NCI-H1092 treated with DMSO at 0.1 percent for 48 hours (cell line): ENCODE measurements at places on chromosomes 2 and 18.

- no peak for DNase-seq
Observed at GRCh38 chr2:47456851-47457250, 53.9 kb downstream of the MSH2 start.

DNA sequence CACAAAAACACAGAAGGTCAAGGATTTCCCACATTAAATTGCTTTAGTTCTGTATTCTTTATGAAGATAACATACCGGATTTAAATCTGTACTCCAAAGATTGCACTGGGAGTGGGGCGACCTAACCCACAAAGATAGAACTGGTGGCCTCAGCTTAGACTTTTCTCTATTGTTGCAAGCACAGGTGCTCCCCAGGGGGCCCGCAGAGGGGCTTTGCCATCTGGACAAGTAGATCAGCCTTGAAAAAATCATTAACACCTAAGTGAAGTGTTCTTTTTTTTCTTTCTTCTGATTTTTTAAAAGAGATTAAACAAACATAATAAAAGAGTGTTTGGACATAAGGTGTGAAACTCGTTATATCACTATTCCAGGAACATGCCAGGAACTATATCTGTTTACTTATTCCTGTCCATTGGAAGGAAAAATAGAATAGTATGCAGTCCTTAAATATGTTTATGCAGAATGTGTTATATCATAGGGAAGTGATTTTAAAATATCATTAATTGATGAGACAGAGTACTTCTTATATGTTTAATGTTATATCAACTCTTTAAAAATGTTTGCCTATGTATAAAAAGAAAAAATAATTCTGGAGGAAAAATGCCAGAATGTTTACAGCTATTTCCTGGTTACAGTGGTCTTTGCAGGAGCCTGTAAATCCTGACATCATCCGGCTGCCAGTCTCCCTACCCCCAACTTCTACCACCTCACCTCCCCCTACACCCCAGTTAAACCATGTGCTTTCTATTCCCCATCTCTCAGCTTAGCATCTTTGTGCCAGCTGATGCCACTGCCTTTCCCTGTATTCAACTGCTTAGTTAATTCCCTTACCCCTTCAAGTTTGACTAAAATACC, 679.2 kb downstream of the CNTNAP5 start:
- DNase-seq: no peak

DNA sequence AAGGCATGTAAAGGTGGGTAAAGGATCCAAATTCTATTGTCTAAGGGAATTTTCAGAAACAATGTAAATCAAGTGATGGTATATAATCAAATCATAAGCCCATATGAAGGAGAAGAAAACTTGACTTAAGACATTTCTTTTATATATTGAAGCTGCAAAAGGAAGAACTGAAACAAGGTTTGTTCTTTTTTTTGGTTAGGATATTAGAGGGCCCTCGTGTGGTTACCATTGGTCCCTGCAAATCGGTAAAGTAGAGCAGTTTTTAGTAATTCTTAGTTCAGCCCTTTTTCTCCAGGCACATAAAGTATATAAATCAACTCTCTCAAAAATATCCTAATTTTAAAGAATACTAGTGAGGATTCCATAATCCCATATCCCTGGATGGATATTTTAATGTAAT, 105.6 kb upstream of the STK17B start:
- DNase-seq: no peak

DNA sequence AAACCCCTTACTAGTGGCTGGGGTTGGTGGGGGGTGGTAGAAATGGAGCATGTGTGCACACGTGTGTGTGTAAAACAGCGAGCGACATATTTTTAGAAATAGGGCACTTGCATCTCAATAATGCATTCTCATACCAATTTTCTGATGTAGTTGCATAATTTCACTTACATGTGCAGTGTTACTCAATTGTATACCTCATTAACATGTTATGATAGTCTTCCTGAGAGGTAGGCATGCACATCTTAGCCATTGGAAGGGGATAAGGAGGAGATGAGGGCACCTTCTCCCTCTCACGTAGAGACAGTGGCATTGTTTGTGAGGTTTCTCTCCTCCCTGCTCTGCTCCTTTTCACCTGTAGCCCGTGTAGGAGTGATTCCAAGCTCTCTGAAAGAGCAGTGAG, 44.6 kb upstream of the RND3 start:
- no peak for DNase-seq

DNA sequence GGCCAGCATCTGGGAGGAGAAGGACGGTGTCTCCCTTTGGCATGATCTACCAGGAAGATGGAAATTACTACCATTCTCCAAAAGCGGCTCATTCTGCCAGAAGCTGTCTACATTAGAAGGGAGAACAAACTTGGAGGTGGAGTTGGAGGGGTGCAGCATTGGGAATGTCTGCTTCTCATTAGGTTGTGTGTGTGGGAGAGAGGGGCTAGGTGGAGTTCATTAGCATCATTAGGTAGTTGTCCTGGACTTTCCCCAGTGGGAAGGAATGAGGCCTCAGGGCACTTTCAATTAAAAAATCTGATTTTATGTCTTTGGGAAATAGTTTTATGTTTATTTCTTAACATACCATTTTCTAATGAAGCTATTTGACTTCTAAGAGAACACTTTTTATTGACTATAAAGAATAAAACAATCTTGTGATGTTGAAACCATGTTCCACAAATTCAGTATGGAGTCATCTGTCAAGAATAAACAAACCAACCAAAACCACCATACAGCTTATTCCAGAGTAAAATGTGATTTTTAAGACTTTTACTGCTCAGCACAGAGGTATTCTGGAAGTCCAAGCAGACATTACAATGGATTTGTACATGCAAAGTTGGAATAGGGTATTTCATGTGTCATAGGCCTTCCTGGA, 60.6 kb downstream of the VAPA start:
- DNase-seq: no peak

GRCh38 chr18:29588446-29589100, 1411.6 kb upstream of the CDH2 start:
- no peak for DNase-seq
